ENCODE measurements at places on chromosomes 1 and 21.

DNA sequence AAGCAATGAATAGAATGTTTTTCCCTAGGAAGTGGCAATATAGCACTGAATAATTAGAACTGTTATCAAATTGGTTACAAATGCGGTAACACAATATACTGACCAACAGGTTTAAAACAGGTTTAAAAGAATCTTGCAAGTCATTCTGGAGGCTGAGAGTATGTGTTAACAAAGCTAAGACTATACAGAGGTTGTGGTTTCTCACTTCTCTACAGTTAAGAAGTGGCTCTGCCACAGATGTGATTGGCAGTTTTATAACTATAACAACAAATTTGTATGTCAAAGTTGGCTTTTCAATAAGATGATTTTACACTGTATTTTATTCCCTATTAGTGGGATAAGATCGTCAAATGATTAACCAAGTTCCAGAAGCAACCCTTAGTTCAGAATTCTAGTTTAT lies 7.1 kb downstream of the ANGEL2 start:
- no peak for DNase-seq

DNA sequence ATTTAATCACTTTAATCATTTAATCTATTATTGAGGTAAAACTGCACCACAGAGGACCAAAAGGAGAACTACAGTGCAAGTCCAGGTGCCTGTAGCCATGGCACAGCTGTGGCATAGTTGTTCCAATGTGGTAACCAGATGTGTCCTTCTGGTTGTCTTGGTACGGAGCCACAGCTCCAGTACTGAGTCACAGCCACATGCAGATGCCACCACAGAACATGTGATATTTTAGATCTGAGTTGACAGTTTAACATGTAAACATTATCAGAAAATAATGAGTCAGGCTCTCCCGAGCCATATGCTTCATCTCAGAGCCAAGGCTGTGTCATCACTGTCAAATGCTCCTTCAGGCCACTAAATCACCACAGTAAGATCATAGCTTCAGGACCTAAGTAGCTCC lies 56.4 kb upstream of the RGS7 start:
- DNase-seq, result no peak

- no peak for DNase-seq
These were observed 21.8 kb upstream of the COL18A1 start for GRCh38 chr21:45383111-45383614.

- no peak for DNase-seq
These were observed 4.4 kb downstream of the FOXD3 start for GRCh38 chr1:63326473-63327380.

- no peak for DNase-seq
These were observed 195.3 kb downstream of the ZBTB18 start for GRCh38 chr1:244246334-244246733.

DNA sequence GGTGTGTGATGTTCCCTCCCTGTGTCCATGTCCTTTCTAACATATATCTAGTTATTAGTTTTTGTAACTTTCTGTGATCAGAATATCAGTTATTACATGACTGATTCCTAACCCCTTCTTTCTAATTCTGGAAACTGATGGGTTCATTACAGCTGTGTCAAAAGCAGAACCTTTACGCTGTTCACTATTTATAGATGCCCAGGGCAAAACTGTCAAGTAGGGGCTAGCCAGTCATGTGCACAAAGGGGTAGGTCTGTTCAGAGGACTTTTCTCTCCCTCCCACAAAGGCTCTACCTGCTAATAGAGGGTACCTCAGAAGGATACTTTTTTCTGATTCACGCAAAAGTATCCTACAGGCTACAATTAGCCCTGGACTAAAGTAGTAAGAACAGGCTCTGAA lies 79.2 kb downstream of the NRDC start:
- no peak for DNase-seq

- DNase-seq, result no peak
These were observed 25.8 kb upstream of the LHX4 start for GRCh38 chr1:180204231-180204630.

DNA sequence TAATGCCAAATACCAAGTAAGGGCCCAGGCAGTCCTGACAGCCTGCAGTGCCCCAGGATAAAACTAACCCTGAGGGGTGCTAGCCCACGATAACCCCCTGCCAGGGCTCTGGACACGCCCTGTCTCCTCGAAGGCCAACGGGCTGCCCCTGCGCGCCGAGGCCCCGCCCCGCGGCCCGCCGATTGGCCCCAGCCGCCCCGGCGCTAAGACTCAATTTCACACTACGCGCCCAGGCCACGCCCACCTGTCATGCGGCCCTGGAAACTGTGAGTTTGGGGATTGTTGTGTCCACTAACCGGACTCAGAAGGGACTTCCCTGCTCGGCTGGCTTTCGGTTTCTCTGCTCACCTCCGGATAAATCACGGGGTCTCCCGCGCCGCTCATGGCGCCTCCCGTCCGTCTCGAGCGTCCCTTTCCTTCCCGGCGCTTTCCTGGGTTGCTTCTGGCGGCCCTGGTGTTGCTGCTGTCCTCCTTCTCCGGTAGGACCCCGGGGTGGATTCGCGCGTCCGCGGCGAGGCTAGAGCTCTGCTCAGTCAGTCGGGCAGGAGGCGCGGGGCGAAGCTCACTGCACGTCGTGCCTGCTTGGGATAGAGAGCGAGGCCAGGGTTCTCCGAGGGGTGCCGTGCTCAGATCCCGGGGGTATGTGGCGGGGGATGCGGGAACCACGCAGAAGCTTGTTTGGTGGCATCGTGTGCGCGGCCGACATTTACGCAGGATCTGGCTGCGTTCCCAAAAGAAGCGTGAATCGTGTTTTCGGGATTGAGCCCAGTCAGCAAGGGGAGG lies at the start of gene CR1L:
CR1L (plus strand) TSS at position 282 of the 783 bp plus-strand sequence; CDS start at position 383, 101 bp downstream.
- DNase-seq, result peak; percentile 36

DNA sequence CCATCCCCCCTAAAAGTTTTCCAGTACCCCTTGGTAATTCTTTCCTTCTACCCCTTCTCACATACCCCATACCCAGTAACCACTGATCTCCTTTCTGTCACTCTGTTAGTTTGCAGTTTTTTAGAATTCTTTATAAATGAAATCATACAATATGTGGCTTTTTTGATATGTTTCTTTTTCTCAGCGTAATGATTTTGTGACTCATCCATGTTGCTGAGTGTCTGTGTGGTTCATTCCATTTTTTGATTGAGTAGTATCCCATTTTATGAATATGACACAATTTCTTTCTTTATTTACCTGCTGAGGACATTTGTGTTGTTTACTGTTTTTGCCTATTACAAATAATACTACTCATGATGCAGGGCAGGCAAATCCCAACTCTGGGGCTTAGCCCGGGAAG lies 1605.3 kb downstream of the BRINP3 start:
- DNase-seq, result no peak

GRCh38 chr1:19495799-19496526 lies 10.6 kb upstream of the CAPZB start:
- DNase-seq, result no peak

DNA sequence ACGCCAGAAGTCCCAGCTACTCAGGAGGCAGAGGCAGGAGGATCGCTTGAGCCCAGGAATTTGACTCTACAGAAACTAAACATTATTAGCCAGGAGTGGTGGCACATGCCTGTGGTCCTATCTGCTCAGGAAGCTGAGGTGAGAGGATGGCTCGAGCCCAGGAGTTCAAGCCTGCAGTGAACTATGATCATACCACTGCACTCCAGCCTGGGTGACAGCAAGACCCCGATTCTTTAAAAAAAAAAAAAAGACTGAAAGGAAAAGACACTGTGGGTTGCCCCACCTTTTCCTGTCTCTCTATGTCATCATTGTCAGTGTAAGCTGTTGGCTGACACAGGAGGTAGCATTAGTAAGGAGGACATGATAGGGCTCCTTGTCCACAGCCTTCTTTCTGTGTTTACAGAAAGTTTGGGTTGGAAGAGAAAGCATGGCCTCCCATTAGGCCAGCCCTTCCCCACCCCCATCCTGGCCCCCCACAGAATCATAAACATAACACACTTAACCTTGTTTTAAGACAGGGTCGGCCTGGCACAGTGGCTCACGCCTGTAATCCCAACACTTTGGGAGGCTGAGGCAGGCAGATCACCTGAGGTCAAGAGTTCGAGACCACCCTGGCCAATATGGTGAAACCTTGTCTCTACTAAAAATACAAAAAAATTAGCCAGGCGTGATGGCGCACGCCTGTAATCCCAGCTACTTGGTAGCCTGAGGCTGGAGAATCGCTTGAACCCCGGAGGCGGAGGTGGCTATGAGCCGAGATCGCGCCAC lies 20.6 kb upstream of the RCAN3 start:
- DNase-seq, result no peak

DNA sequence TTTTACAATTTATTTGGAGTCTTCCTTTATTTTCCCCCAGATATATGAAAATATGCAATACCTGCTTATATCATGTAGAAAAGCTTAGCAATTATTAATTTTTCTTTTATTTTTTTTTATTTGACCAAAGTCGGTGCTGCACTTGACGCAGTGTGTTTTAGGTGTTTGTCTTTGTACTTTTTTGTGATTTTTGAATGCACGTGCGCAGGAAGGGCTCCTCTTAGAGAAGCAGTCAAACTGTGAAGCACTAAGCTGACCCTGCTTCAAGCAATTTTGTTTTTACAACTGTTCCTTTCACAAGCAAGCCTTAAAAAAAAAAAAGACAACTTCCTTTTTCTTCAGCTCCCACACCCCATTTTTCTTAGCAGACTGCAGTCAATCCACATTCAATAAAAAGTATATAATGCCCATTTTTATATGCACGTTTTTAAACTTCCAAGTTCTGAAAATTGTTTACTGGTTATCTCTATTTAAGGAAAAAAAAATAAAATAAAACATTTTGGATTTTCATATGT lies 267.4 kb downstream of the TM2D1 start:
- DNase-seq, result no peak

DNA sequence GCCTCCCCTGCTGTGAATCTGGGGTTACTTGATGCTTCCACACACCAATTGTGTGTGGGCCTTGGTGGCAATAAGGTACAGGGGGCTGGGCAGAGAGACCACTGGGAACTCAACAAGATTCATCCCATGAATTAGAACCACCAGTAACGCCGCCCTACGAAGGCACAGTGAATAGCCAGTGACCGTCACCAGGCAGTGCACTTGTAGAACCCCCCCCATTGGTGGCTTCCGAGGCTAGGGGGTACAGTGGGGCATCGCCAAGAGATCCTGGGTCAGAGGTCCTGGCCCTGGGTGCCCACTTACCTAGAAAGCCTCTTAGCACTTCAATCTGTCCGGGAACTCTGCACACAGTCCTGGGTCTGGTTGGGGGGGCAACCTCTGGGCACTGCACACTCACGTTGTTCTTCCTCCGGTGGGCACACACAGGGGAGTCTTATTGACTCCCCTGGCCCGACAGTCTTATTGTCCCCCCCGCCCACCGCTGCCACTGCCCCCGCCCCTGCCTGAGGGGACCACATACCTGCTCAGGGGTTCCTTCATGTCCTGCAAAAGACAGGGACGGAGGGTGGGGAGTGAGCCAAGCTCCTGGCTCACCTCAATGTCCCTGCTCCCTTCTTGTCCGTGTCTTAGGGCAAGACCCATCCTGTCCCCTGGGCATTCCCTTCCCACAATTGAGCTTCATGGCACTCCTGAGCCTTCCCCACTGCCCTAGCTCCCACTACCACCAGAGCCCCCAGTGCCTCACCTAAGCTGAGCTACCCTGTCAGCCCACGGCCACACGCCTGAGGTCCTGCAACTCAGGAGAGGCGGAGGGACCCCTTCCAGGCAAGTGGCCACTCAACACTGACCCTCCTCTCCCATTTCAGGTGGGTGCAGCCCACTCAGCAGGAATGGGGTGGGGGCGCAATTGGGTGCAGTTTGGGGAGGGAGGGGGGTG lies 2.5 kb upstream of the TRIM11 start:
- DNase-seq, result no peak

GRCh38 chr21:45306832-45307571 lies 19.3 kb upstream of the POFUT2 start:
- no peak for DNase-seq

- no peak for DNase-seq
These were observed 193.2 kb downstream of the TM2D1 start for GRCh38 chr1:61531716-61532115.

GRCh38 chr1:204647114-204647804 lies 38.3 kb downstream of the LRRN2 start:
- no peak for DNase-seq

GRCh38 chr1:31327381-31327780 lies 30.5 kb downstream of the ZCCHC17 start:
- DNase-seq, result no peak

GRCh38 chr1:60283690-60284089 lies 210.1 kb upstream of the C1orf87 start:
- DNase-seq, result no peak

GRCh38 chr1:183019139-183019740 lies 4.0 kb upstream of the LAMC1 start:
- peak; percentile 43 for DNase-seq

GRCh38 chr1:184615301-184615700 lies 139.4 kb downstream of the EDEM3 start:
- no peak for DNase-seq

GRCh38 chr1:26750428-26750827 lies 37.3 kb upstream of the PIGV start:
- DNase-seq, result no peak

- no peak for DNase-seq
These were observed 57.4 kb upstream of the CXADR start for GRCh38 chr21:17455451-17455850.

DNA sequence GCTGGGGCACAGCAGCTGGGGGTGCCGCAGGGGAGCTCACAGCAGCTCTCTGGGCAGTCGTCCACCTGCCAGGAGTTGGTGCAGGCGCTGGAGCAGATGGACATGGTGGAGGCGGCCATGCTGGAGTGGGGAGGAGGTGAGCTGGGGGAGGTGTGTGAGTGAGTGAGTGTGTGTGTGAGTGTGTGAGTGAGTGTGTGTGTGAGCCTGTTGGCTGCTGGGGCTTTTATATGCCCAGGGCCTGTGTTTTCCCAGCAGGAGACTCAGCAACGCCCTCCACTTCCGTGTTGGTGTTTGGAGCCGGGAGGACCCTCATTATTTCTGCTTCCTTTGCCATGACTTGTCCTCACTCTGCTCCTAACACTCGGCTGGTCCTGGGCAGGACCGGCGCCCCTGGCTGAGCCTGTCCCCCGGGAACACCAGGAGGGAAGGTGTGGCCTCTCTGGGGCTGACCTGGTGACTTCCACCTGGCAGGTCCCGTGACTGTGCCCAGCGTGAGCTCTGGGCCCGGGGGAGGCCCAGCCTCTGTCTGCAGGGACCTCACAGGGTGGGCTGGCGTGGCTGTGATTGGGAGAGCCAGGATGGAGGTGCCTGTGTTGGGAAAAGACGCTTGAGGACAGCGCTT lies at the start of gene KRTAP10-2:
KRTAP10-2 (minus strand) TSS at position 166 of the 622 bp plus-strand sequence; CDS start at position 119, 47 bp downstream.
- no peak for DNase-seq

GRCh38 chr1:43321331-43321891 lies 16.2 kb upstream of the MPL start:
- DNase-seq, result no peak

DNA sequence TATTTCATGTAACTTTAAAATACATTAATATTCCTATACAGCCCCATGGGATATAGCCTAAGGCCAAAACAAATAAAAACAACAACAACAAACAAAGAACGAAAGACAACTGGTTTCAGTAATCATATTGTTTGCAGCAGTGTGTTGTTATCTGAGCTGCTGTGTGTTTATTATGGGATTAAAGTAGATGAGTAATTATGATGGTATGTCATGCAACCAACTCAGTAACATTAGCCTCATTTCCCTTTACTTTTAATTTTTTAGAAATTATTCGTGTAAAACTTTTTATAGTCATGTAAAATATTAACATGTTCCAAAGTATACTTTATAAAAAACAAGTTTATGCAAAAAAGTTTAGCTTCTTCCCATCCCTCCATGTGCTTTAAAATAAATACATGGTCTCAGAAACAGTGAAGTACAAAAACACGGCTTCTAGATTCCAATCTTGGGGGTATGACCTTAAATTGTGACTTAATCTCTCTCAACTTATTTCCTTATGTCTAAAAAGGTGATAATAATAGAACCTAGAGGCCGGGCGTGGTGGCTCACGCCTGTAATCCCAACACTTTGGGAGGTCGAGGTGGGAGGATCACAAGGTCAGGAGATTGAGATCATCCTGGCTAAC lies 176.1 kb downstream of the SLC45A1 start:
- no peak for DNase-seq

Measured in NCI-H2029 treated with DMSO at 0.1 percent for 48 hours (cell line).